Neuronal stem cell (in vitro differentiated cells): ENCODE measurements at places on chromosomes 5 and 9.
A peak's percentile ranks its signal among the peaks of the same experiment; 100 is the strongest.

DNA sequence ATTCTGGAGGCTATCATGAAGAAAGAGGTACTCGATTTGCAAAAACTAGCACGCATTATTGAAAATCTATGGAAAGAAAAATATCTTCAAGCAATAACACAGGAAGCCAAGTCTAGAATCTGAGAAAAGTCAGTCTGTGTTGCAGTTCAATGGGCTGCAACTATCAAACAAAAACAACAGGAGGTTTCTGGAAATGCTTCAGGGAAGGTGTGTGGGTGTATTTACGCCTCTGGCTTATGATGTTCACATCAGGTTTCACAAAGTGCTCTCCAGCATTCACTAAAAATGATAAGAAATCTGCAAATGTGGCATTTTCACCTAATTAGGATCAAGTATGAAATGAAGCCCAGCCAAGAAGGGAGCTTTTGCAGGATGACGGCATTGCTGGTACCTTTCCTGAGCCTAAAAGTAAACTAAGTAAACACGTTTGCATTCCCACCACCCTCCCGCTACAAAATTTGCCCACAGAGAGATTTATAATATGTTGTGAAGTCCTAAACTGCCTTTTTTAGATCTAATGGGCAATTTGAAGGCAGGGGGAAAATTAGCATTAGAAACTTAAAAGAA lies 146.4 kb downstream of the GABRB2 start:
- DNase-seq = no peak

- DNase-seq = no peak
Measured at GRCh38 chr5:172396220-172396619, 58.1 kb downstream of the SH3PXD2B start.

DNA sequence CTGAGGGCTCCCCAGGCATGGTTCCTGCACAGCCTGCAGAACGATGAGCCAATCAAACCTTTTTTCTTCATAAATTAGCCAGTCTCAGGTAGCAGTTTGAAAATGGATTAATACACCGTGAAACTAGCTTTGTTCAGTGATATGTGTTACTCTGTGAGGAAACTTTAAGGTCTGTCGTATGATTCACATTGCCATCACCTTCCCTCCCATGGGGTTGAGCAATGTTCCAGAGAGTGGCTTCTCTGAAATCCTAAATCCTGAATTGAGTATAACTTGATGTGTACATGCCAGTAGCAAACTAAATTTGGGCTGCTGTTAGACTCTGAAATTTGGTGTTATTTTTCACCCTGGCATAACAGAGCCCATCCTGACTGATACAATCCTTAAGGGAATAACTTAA lies 866.4 kb upstream of the C9orf72 start:
- no peak for DNase-seq

DNA sequence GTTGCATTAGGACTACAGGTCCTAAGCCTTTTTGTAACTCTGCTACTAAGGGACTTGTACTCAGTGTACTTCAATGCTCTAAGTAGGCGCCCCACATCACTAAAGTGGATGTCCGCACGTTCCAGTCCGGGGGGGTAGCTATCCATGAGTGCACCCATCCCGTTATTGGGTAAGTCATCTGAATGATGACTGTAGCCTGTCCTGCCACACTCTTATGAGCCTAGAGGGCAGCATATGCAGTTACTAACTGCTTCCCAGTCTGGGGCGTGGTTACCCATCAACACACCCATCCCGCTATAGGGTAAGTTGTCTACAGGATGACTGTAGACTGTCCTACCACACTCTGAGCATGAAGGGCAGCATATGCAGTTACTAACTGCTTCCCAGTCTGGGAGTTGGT lies 1053.9 kb downstream of the PTPRD start:
- no peak for DNase-seq

DNA sequence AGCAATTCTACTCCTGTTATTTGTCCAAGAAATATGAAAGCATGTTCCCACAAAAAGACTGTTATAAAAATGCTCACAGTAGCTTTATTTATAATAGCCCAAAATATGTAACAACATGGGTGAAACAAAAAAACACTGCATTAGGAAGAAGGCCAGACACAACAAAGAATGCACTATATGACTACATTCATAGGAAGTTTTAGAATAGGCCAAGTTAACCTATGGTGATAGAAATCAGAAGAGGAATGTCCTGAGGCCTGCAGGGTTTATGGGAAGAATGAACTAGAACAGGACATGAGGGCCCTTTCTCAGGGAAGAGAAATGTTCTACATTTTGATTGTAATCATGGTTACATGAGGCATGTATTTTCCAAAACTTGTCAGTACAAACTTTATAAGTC lies 24.7 kb upstream of the TAS2R1 start:
- no peak for DNase-seq

DNA sequence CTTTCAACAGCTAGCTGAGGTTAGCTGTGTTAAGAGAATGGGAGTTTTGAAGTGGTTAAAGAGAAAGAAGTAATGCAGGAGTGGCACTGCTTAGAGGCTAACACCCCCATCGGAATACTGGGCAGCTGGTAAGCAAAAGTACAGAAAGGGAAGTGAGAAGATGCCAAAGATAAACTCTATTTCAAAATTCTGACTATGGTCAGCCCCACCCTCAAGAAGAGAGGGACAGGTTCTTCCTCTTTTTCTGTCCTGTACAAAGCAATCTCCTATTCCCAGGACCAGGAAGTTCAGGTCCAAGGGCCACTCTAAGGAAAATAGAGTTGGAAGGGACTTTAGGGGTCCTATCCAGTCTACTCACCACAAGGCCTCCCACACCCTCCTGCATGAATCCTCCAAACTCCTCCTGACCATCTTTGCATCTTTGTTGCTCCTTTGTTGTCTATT lies 45.9 kb upstream of the JAK2 start:
- no peak for DNase-seq

DNA sequence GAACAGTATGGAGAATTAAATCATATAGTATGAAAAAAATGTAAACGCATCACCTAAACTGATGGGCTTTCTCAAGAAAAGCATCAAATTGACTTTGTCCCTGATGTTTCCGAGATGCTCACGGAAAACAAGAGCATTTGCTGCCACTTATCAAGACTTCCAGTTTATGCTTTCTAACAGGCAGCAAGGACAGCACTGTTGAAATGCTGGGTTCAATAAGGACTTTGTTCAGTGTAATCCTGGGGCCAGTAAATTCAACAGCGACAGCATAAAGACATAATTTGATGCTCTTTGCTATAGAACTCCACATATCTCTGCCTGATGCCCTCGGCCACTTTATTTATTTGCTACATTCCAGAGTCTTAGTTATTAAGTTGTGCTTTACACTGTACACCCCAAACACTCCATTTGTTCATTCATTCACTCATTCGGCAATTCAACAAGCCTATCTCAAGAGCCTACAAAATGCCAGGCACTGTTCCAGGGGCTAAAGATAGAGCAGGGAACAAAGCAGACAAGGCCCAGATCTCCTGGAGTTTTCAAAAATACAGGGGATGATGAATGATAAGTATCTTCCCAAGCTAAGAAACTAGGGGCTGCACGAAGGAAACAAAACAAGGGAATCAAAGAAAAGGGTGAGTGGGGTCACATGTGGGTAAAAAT lies 294.6 kb downstream of the ZNF608 start:
- no peak for DNase-seq

GRCh38 chr5:82265047-82265446 lies 13.1 kb downstream of the RPS23 start:
- DNase-seq = no peak

- no peak for DNase-seq
Measured at GRCh38 chr9:129131300-129132145, 20.3 kb downstream of the PTPA start.

GRCh38 chr5:57442080-57442839 lies 40.4 kb downstream of the ACTBL2 start:
- no peak for DNase-seq

GRCh38 chr5:132281856-132282614 lies 12.2 kb upstream of the SLC22A4 start:
- no peak for DNase-seq

DNA sequence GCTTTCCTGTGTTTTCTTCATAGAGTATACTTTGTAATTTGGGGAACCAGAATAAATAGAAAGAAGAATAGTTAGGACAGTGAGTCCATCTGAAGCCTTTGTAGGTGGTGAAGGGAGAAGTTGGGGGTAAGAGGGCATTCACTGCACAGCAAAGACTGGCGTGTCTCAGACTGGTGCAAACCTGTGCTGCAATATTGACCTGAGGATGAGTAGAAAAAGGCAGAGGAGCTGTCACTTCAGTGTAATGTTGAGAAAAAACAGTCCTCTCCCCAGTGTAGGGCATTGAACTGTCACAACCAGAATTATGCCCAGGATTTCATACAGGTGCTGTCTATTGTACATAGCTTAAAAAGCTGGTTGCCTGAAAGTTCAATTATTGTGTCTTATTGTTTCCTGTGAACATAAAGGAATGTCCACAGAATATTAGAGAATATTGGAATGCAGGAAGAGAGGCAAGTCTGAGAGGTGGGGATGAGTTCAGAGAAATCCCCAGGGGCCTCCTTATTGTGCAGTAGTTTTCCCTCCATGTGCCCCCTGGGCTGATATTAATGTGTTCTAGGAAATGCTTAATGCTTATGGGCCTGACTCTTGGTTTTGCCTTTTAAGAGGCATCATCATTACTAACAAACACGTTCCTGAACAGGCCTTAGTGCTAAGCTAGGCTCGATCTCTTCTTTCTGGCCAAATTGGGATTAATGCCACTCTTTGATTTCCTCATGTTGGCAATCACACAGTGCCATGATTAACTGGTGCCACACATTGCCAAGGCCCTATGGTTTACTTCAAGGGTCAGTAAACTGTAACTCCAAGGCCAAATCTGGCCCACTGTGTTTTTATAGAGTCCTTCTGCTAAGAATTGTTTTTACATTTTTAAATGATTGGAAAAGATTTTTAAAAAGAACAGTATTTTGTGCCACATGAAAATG lies 34.0 kb downstream of the DAPK1 start:
- no peak for DNase-seq

DNA sequence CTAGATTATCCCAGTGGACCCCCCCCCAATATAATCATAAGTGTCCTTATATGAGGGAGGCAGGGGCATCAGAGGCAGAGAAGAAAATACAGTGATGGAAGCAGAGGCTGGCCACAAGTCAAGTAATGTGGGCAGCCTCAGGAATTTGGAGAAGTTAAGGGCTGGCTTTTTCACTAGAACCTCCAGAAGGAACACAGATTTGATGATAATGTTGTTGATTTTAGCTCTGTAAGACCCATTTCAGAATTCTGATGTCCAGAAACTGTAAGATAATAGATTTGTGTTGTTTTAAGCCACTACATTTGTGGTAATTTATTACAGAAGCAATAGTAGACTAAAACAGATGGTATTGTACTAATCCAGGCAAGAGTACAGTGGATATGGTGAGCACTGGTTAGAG lies 36.3 kb upstream of the LRRTM2 start:
- DNase-seq = no peak

DNA sequence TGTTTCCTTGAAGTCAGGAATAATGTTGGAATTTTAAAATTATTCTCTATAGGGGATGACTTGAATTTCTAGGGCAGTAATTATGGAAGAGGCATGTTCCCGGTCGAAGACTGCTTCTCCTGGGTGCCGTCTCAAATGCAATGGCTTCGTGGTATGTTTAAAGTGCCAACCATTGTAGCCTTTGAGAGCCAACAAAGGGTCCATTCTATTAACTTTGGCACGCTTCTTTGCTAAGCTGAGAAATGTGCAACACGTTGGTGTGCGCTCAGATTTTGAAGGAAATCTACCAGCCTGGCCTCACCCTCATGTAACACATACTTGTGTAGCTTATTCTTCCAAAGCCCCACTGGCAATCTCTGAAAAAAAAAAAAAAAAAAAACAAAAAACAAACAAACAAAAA lies 221.2 kb upstream of the ANKH start:
- DNase-seq = no peak

- no peak for DNase-seq
Measured at GRCh38 chr9:98357921-98358535, 102.6 kb upstream of the TBC1D2 start.

DNA sequence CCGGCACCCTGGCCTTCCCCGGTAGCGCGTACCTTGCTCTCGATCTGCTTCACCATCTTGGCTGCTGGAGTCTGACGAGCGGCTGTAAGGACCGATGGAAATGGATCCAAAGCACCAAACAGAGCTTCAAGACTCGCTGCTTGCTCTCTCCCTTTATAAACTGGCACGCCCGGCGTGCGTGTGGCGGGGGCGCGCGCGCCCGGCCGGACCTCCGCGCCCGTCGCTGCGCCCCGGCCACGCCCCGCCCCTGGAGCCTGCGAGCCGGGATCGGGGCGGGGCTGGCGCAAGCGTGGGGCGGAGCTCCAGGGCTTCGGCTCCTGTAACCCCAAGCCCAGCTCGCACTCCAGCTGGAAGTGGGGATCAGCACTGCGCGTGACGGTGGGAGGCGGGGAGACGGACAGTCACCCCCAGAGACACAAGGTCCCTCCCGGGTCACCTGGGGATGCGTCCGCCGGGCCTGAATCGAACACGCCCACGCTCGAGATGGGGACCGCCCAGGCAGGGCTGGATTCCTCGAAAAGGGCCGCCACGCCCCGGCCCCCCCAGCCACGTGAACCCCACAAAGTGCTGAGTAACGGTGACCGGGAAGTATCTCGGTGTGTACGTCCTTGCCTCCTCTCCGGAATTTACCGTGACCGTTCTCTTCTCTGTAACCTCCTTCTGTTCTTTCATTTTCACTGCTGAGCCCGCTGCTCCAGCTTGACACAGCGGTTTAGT lies at the start of gene TXN:
TSS of gene TXN (minus strand) at position 128 of the 717 bp plus-strand sequence. CDS start at position 56, 72 bp downstream.
- peak; percentile 80 for DNase-seq

DNA sequence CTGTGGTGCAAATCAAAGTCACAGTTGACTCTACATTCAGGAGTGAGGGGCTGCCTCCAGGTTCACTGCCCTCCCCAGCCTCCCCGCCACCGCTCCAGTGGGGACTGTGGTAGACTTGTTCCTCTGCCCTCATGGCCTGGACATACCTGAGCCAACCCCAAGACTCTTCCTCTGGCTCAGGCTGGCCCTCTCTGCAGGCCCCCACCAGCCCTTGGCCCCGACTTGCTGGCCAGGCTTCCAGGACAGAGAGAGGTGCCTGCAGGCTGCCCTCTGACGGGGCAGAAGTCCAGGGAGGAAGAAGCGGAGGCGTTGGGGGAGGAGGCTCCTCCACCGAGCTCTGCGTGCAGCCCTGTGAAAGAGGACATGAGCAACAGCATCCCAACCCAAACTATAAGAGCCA lies 2.8 kb upstream of the SARDH start:
- DNase-seq = no peak

DNA sequence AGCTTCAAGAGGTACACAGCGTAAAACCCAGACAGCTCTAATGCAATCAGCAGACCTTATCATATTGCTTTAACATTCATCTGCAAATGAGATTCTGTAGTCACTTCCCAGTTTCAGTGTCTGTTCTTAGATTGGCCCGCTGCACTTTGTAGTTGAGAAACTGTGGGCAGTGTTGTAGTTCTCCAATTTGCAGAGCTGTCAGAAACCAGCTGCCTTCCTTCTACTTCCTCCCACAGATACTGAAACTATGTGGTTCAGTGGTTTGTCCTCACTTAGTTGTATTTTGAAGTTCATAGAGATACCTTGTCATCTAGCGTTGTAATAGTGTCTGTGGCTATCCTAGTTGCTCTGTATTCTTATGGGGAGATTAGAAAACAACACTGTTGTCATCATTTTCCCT lies 39.6 kb upstream of the TRIM36 start:
- DNase-seq = no peak

- DNase-seq = no peak
Measured at GRCh38 chr5:128405159-128405558, 132.9 kb downstream of the FBN2 start.

GRCh38 chr9:75438716-75439115 lies 350.4 kb downstream of the OSTF1 start:
- DNase-seq = no peak
